T-helper 22 cell (primary cell): ENCODE measurements at places on chromosomes 12 and 14.

DNA sequence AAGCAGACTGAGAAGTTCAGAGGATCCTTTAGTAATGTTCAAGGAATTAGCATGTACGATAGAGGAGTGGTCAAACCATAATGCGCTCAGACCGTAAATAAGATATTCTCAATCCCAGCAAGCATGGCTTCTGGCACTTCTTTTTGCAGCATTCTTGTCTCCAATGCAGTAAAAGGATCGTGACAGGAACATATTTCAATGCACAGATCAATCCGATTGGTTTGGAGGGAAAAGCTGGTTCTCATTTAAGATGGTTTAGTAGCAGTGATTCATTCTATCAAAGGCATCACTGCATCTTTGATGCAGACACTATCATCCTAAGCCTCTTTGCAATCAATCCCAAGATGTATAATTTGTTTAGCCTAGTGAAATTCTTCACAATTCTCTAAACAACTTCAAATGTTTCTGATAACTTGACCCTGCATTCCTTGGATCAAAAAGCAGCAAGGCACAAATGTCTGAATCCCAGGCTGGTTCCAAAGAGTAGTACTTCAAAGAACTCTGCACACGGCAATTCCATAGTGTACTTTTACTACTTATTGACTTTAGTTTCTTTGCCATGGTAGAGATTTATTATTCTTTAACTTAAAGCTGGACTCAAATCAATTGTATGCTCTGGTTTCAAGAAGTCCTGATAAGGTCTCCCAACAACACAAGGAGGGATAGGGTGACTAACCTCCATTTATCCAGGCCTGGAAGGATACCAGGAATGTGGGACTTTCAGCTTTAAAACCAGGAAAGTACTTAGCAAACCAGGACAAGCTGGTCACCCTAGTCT lies 96.8 kb upstream of the MDM1 start:
- no peak for DNase-seq

DNA sequence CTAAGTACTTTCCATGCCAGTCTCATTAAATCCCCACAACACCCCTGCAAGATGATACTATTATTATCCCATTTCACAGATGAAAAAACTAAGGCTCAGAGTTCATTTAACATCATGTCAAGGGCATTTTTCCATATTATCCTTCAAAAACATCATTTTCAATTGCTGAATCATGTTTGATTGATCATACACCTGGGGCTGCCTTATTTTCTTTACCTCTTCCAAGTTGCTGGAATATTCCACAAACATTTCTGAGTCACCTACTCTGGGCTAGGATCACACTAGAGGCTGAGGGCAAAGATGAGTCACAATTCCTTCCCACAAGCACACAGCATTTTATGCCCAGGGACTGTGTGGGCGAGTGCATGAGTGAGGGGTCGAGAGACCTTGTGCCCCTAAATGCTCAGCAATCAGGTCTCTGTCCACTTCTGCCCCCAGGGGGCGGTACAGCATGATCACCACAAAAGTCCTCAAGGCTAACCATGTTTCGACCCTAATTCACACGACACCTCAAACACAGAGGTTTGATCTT lies 14.1 kb upstream of the TMEM119 start:
- DNase-seq, result no peak

DNA sequence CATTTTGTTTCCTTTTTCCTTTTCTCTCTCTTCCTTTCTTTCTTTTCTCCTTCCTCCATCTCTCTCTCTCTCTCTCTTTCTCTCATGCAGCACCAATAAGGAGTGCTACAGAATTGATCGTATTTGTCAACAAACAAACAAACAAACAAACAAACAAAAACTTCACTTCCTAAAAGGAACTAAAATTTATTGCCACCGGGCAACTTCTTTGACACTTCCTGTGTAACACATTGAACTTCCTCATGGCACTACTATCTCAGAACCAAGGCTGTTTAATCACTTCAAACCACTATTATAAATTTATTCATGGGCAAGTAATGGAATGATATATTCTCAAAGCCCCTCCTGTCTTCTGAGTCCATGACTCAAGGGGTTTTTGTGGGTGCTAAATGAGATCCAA lies 51.3 kb downstream of the SERPINA3 start:
- no peak for DNase-seq

GRCh38 chr12:5203720-5204119 lies 160.0 kb downstream of the KCNA5 start:
- DNase-seq, result no peak

GRCh38 chr12:50110762-50111351 lies 1.2 kb upstream of the COX14 start:
- no peak for DNase-seq

- no peak for DNase-seq
These were observed 420.1 kb downstream of the VRK1 start for GRCh38 chr14:97217111-97217885.

DNA sequence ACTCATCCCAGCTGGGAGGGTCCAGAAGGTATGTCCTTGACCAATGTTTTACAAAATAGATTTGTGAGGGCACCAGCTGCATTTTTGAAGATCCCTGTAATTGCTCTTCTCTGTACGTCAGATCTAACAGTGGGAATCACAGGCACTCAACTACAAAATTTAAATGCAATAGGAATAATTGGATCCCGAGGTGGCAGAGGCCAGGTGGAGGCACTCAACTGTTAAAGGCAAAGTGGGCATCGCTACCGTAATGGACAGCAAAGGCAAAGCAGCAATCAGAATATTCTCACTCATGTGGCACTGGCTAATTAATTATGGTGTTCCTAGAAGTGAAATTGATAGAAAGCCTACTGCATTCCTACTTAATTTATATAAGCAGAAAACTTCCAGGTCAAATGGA lies 27.9 kb upstream of the PSMC1 start:
- DNase-seq, result no peak

DNA sequence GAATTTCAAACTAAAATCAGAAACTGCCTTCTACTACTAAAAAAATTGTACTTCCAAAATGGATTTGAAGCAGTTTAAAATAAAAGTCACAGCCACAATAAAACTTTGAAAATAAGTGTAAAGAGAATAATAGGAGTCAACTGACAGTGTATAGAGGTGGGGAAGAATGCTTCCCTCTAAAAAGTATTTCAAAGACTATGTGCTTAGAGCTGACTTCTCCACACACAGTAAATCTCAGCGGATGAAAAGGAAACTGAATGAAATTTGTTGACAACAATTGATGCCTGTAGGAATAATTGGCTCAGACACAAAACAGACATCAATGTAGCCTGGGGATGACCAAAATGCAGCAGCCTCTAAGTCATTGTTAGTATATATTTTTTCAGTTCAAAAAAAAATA lies 7.9 kb downstream of the IGF1 start:
- no peak for DNase-seq

DNA sequence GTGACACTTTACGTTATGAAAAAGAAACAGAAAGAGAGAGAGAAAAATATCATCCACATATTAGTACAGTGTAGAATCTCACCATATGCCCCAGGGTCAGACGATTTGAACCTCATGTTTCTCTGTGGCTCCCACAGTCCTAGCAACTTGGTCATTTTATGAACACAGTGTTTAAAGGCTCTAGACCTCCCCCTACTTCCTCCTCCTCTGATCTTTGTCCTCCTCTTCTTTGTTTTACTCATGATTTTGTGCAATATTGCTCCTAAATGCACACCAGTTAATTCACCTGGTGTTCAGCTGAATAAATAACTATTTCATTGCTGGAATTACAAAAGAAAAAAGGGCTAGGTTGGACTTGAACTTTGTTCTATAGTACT lies 18.2 kb downstream of the GLT1D1 start:
- no peak for DNase-seq

DNA sequence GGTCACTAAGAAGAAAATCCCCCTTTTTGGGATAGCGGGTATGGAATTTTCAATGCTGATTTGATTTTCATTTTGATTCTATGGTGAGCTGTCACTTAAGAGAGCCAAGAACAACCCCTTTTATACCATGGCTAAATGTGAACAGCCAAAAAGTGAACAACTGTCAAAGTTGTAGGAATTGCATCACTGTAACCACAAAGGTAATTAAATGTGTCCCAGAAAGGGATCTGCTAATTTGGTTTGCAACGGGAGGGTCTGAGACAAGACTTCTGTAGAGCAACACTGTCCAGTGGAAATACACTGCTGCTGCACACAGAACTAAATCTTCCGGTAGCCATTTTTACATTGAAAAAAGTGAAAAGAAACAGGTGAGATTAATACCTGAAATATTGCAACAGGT lies 14.6 kb downstream of the CHST11 start:
- DNase-seq, result no peak

DNA sequence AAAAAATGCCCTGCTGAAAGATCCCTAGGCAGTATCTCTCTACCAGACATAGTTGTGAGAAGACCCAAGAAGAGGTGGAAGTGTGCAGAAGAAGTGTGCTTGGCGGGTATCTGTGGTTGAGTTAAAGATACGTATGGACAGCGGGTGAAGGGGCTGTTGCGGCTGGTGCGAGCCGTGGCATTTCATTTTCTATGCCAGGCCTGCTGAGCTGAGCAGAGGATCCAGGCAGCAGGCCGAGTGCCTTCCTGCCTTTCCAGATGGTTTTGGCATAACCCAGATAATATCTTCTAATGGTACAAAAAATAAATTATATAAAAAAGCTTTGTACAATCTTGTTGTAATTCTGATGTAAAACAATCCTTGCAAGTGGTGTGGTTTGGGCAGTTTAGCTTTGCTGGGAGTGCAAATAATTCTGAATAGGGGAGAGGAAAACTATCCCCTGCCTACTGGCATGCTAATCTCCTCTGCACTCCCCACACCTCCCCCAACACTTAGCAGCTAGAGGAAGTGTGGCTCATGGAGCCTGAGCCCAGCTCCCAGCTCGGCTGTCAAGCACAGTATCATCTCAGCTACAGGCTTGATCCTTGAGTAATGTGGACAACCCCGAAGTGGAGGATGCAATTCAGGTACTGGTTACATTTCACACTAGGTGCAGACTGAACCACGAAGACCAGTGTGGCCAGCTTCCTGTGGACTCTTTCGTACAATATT lies 168.9 kb downstream of the VRK1 start:
- no peak for DNase-seq

DNA sequence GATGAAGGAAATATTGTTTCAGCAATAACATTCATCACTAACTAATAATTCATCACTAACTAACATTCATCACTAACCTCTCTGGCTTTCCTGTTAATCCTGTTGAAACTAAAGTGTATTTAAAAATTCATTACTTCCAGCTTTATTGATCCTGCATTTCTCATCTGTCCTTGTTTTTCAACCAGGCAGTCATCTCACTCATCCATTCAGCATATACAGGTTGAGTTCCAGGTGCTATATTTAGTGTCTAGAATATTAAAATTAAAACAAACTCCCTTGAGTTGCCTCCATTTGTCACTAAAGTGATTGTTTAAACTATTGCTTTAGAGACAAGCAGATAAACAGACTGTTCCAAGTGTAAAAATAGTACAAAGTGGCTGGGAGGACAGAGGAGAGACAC lies 58.1 kb downstream of the ATXN7L3B start:
- DNase-seq, result no peak
